ENCODE measurements at places on chromosomes 12 and 14.

GRCh38 chr14:94158239-94158883 lies 15.8 kb upstream of the PPP4R4 start:
- peak; percentile 46 for DNase-seq

GRCh38 chr12:2403221-2403976 lies 350.6 kb downstream of the CACNA1C start:
- no peak for DNase-seq

DNA sequence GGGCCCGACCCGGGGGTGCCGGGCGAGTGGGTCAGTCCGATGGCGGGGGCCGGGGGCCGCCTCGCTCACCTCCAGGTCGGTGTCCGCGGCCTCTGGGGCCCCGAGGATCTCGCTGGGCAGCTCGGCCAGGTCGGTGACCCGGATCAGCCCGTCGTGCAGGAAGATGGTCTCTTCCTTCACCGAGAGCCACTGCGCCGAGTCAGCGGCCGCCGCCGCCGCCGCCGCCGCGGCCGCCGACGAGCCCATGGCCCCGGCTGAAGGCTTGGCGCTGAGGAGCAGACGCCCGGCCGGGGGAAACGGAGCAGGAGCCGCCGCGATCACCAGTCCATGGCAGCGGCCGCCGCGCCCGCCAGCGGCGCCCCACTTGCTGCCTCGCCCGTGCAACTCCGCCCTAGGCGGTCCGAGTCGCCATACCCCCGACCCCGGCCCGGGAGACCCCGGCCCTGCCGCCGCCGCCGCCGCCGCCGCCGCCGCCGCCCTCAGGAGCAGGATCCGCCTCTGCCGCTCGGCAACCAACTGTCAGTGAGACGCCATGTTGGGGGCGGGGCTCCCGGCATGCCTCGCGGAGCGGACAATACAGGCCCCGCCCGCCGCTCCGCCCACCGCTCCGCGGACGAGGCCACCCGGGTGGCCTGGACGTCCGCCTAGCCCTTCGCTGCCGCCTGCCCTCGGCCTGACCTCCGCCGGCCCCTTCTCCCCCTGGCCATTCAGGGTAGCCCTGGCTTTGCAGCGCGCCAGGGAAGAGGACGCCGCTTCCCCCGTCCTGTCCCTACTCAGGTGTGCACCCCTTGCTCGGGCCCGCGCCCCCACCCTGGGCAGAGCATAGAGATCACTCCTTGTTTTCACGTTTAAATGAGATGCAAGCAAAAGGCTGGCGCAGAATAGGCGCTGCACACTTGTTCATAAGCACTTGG lies at the start of gene HECTD4:
HECTD4 (minus strand) TSS at position 549 of the 914 bp plus-strand sequence; CDS start at position 246, 303 bp downstream.
- DNase-seq, result peak; percentile 89

- no peak for DNase-seq
Observed at GRCh38 chr14:51879170-51879569, 18.8 kb downstream of the GNG2 start.

DNA sequence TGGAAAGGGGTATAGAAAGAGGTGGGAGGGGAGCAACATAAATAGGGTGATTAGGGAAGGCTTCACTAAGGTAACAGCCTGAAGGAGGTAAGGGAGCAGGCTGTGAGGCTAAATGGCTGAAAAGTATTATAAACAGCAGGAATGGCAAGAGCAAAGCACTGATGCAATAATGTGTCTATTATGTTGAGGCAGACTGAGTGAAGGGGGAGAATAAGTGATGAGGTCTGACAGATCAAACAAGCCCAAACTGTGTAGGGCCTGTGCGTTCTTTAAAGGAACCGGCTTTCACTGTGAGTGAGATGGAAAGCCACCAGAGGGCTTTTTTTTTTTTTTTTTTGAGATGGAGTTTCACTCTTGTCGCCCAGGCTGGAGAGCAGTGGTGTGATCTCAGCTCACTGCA lies 6.7 kb upstream of the VCPKMT start:
- DNase-seq, result no peak

DNA sequence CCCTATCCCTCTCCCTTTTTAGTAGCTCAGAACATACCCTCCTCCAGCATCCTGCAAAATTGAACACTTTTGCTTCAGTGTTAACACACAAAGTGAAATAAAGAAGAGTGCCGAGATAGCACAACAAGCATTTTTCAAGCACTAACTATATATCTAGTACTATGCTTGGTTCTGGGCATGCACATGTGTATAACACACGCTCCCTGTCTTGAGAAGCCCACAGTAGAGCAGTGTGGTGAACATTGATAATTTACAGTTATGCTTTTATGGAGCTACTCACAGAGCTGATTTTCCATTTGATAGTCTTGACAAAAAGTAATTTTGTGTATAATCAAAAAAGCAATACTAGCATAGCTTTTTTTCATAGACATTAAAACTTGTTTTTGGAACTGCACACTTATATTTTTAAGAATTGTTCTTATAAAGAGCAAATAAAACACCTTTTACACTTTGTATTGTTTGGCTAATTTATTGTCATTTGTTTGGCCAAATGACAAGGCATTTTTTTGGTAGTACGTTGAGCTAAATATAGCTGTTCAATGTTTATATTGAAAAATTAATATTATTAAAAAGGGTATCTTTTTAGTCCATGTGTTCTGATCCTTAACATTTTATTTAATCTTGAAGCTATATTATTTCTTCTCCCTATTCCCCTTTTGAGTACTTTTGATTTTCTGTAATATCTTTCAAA lies 39.7 kb downstream of the LEMD3 start:
- DNase-seq, result no peak

GRCh38 chr12:110798461-110798860 lies 48.3 kb upstream of the CCDC63 start:
- DNase-seq, result no peak

DNA sequence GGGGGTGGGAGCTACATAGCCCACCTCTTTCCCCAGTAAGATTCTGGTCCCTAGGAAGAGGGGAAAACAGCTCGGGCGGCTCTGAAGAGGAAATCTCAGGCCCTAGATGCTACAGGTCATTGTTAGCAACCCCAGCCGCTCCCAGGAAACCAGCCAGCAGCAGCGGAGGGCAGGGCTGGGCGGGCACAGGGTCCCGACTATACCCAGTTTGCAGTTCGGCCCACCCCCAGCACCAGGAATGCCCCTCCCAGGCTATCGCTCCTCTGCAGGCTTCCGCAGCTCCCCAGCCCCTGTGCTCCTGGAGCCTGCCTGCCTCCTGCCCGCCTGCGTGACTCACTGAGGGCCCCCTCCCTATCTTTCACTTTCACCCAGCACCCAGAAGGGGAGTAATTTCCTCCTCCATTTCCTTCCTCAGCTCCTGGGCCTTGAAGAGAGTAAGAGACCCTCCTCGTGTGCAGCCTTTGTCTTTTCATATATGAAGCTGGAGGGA lies 27.2 kb upstream of the PNMA1 start:
- DNase-seq, result peak; percentile 65

- no peak for DNase-seq
Observed at GRCh38 chr14:24609655-24610344, at the start of gene GZMH. GZMH (minus strand) TSS chr14:24609685; CDS start chr14:24609613, 72 bp downstream.

DNA sequence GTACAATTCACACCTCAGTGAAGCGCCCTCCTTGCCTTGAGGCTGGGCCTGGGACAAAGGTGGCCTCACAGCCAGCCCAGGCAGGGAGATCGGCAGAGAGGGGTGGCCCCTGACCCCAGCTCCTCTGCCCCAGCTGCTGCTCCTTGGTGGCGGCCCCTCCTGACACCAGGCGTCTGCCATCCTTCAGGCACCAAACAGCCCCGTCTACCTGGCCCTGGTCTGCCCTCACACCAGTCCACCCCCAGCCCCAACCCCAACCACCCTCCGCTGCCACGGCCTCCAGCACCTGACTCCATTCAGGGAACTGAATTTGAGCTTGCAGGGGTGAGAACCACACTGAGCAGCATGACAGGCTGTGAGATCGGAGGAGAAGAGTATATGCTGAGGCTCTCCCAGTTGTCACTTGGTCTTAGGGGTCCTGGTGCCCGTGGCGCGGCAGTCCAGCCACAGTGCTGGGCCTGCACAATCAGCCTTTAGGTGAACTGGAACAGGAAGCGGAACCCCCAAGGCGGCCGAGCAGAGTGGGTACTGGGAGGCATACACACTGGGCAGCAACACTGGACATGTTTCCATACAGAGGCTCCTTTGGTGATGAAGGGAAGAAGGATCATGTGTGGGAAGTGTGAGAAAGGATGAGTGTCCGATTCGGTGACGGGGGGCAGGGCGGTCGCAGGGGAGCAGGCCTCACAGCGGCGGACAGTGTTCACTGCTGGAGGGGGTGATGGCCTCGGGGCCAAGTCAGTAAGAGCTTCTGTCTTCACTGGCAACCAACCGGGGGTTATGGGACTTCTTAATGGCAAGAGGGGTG lies 18.7 kb downstream of the ZFYVE21 start:
- DNase-seq, result no peak

DNA sequence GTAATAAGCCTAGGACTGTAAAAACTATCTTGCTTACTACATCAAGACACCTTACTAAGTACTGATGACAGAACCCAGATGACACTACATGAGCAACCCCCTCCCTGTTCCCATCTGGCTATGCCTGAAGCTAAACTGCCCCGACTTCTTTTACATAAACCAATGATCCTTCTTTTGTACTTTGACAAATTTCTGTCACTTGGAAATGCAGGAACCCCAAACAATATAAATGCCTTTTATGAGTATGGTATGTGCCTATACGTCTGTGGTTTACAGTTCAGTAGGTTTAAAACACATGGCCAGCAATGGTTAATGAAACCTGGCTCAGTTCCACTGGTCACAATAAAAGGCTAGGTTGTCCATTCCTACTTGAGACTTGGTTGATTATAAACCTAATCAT lies 6.1 kb downstream of the SYCP3 start:
- no peak for DNase-seq

GRCh38 chr12:68686595-68687521 lies at the start of gene NUP107:
NUP107 (plus strand) TSS chr12:68686978; CDS start chr12:68687066, 88 bp downstream.
- DNase-seq, result peak; percentile 97

GRCh38 chr12:60847281-60847680 lies 1251.5 kb downstream of the SLC16A7 start:
- no peak for DNase-seq

- DNase-seq, result no peak
Observed at GRCh38 chr12:31440586-31440985, 114.6 kb upstream of the SINHCAF start.

DNA sequence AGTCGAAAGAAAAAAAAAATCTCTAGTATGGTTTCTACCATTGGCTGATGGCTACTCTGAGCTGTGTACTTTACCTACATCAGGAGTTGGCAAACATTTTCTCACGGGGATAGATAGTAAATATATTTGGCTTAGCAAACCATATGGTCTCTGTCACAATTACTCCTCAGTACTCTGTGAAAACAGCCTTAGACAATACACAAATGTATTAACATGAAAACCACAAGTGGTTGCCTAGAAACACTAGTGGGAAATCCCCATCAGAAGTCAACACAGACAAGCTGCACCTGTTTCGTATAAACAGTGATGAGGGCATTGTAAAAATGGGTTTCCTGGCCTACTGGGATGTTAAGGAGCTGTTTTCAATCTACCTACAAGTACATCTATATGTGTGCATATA lies 84.6 kb upstream of the NAV3 start:
- no peak for DNase-seq

GRCh38 chr12:31645924-31646323 lies 13.6 kb upstream of the ETFBKMT start:
- DNase-seq, result no peak

- no peak for DNase-seq
Observed at GRCh38 chr14:64566651-64567122, 16.9 kb downstream of the PPP1R36 start.

- peak; percentile 59 for DNase-seq
Observed at GRCh38 chr12:54404061-54405004, 14.7 kb downstream of the ITGA5 start.

GRCh38 chr12:105562199-105562971 lies 231.9 kb downstream of the C12orf75 start:
- DNase-seq, result no peak

GRCh38 chr12:560691-561390 lies 101.1 kb downstream of the B4GALNT3 start:
- DNase-seq, result no peak

DNA sequence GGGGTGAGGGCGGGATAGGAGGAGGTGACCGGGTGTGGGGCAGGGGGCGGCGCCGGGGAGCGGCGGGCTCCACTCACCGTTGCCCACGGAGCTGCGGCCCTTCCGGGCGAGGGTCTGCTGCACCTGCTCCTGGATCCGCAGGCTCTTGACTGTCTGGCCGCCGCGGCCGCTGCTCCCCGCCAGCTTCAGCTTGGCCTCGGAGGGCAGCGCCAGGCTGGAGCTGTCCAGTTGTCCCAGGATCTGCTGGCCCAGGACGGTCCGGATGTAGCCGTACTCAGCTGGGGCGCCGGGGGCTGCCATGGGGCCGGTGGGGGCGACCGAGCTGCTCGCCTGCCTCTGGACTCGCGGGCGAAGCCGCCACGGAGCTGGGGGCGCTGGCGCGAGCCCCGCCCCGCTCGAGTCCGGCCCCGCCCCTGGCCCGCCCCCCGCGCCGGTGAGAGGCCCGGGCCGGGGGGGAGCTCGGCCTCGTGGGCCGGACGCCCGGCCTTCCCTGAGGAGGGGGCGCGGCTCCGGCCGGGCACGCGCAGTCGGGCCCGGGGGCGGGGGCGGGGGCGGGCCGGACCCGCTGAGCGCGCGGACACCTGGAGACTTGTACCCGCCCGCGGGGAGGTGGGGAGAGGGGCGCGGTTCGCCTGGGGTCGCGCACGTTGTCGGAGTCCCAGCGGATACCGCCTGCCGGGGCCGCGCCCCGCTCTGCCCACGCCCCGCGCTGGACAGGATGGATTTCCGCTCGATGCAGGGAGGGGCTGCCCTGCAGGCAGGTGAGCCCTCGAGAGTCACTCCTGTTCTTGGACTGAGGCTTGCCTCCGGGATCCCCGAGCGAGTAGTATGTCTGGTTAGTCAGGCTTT lies at the start of gene PKP2:
PKP2 (minus strand) TSS at position 346 of the 849 bp plus-strand sequence; CDS start at position 300, 46 bp downstream.
- DNase-seq, result peak; percentile 7

DNA sequence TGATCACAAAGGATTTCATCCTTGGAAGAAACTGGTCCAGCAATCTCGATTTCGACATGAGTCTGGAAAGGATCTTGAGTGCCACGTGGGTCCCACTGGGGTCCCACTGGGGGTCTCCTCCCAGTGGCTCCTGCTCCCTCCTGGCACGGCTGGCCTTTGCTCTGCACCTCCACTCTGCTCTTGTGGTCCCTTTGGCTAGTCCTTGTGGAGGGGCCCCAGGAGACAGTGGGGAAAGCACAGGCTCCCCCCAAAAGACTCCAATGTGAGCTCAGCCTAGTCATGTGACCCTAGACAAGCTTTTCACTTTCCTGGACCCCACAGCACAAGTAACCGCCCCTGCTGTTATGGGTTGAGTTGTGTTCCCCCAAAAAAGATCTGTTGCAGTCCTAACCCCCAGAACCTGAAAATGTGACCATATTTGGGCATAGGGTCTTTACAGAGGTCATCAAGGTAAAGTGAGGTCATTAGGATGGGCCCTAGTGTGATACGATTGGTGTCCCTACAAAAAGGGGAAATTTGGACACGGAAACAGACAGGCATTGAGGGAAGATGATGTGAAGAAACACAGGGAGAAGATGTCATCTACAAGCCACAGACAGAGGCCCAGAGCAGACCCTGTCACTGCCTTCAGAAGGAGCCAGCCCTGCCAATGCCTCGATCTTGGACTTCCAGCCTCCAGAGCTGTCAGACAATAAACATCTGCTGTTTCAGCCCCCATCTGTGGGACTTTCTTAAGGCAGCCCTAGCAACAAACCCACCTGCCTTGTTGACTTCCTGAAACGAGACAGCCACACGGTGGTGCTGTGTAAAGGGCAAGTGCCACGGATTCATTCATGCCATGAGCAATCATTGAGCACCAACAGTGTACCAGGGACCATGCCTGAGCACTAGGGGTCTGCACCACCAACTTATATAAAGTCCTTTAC lies 23.8 kb upstream of the PPP2R5C start:
- DNase-seq, result peak; percentile 34

Data from CD4-positive, alpha-beta T cell treated with Interleukin-1 beta for 1 hour (primary cell).